Dermis microvascular lymphatic vessel endothelial cell (primary cell): ENCODE measurements at places on chromosomes 13 and 19. TPM values are rescaled to one million over a fixed set of nuclear protein-coding genes. Genes with fewer than 3 reads are reported as not detected.
A peak's percentile ranks its signal among the peaks of the same experiment; 100 is the strongest.

CASP14 gene
- not detected in 2 replicates for total RNA-seq

PRMT1 gene
- 383 and 426 TPM in 2 replicates for total RNA-seq

BRCA2 gene
- total RNA-seq = 2.3 and 5.1 TPM in 2 replicates

RANBP3 gene
- 20.0 and 29.6 TPM in 2 replicates for total RNA-seq

CEACAM6 gene
- not detected in 2 replicates for total RNA-seq

IGFL2 gene
- total RNA-seq = not detected in 2 replicates

PRTN3 gene
- not detected in 2 replicates for total RNA-seq

CFAP97D2 gene
- total RNA-seq = not detected in 2 replicates

ACP7 gene
- total RNA-seq = not detected in 2 replicates

- no peak for DNase-seq
Measured at GRCh38 chr19:44598355-44598754, 15.0 kb upstream of the IGSF23 start.

- no peak for DNase-seq
Measured at GRCh38 chr13:20799726-20800416, 26.1 kb upstream of the EEF1AKMT1 start.

GRCh38 chr19:6042776-6043726, 65.1 kb upstream of the RANBP3 start:
- no peak for DNase-seq

DNA sequence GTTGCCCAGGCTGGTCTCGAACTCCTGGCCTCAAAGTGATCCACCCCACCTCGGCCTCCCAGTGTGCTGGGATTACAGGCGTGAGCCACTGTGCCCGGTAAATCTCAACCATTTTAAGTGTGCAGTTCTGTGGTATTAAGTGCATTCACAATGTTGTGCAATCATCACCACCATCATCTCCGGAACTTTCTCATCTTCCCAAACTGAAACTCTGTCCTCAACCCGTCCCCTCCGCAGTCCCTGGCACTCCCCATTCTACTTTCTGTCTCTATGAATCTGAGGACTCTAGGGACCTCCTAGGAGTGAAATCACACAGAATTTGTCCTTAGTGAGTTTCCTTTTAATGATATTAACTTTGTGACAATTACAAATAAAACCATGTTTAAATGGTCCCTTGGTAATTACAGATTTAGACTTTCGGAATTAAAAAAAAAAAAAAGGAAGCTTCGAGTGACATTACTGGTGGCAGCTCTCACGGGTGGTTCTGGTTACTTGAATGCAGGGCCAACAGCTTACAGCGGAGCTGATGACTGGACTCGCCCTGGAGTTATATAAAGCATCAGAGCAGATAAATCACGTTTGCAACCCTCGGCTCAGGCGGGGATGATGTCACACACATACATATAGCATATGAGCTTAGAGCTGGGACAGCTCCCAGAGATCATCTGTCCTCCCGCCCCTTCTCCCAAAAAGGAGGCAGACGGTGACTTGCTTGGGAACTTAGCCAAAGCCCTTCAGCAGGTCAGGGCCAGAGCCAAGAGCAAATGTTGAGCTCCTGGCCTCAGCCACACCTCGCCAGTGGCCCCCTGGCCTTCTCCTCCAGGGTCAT, 89.8 kb downstream of the ZNF557 start:
- DNase-seq = no peak

DNA sequence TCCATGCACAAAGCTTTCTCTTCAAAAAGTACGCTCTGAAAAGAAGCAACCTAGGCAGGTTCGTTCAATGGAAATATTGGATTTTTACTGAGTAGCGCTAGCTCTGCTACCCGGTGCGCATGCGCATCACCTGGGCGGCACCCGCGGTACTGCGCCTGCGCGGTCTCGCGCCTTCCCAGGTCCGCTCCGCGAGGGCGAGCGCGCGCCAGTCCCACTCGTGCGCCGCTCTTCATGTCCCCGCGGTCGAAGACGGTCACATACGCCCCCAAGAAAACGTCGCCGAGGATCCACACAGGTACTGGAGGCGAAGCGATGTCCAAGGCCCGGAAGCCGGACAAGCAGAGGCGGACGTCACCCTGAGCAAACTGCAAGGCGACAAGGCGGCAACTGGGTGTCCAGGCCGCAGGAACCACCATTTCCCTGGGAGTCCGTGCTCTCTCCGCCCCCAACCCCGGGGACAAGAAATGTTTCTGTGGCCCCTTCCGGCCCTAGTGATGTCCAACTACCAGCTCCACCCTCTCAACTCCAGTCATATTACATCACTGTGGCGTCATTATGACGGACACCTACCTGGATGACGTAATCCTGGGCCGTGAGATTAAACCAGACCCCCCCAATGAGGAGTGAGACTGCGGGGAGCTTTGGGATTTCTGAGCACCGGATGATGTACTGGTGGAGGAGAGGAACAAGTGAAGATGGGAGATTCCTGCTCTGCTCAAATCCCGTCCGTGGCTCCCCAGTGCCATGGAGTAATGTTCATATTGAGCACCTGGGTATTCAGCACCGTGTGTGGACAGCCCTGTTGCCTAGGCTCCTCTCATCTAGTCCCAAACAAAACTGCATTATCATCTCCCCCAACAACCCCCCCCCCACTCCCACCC, 4.8 kb upstream of the KCNC3 start:
- peak; percentile 60 for DNase-seq

- DNase-seq = peak; percentile 91
Measured at GRCh38 chr13:97307882-97308624, 85.9 kb downstream of the MBNL2 start.

DNA sequence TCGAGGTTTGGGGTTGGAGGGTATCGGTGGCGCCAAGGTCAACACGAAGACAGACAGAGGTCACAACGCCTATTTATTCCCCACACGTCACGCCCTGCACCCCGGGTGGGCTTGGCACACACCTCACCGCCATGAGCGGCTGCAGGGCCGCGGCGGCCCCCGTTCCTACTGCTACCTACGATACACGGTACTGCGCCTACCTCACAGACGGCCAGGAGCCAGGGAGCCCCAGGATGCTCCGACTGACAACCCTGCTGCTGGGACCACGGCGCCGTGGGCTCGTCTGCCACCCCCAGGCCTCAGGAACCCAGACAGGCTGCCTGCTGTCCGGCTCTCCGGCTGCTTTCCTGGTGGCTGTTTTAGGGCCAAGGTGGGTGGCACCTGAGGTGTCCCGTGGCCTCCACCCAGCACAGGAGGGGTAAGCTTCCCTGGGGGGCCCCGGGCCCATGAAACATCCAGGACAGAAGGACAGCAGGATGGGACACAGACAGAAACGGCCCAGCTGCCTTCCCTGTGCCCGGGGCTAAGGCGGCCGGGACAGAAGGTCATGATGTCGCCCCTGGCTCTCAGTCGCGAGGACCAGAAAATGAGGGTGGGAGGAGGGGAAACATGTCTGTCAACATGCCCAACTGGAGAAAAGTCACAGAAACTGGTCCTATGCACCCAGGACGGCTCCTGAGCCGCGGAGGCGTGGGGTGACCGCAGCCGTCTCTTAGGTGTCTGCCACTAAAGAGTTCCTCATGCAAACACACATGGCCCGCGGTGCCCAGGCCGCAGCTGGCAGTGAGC, 15.0 kb upstream of the SLC39A3 start:
- no peak for DNase-seq

- no peak for DNase-seq
Measured at GRCh38 chr19:28905996-28906395, 307.0 kb downstream of the UQCRFS1 start.

DNA sequence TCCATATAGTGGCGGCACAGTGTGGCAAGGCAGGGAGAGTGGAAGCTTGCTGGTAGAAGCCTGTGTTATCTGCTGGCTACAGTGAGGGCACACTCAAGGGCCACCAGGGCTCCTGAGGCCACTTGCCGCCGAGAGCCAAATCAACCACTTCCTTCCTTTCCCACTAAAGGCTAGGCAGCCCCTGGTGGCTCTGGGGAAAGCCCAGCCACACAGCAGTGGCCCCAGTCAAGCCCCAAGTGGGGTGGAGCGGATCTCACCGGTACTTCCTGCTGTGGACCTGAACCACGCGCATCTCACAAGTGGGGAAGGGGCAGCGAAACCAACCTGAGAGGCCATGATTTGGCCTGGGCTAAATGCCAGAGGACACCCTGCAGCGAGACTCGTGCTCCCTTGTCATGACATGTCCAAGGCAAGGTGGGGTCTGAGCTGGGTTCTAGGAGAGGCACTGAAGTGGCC, 21.9 kb upstream of the SLC35E1 start:
- no peak for DNase-seq

DNA sequence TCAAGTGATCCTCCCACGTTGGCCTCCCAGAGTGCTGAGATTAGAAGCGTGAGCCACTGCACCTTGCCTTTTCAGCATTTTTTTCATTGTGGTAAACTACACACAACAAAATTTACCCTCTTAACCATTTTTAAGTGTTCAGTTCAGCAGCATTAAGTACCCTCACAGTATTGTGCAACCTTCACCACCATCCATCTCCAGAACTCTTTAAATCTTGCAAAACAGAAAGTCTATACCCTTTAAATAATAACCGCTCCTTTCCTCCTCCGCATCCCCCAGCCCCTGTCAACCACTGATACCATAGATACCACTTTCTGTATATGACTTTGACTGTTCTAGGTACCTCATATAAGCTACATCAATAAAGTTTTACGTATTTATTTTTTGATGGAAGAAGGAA, 20.8 kb upstream of the CASP14 start:
- no peak for DNase-seq

DNA sequence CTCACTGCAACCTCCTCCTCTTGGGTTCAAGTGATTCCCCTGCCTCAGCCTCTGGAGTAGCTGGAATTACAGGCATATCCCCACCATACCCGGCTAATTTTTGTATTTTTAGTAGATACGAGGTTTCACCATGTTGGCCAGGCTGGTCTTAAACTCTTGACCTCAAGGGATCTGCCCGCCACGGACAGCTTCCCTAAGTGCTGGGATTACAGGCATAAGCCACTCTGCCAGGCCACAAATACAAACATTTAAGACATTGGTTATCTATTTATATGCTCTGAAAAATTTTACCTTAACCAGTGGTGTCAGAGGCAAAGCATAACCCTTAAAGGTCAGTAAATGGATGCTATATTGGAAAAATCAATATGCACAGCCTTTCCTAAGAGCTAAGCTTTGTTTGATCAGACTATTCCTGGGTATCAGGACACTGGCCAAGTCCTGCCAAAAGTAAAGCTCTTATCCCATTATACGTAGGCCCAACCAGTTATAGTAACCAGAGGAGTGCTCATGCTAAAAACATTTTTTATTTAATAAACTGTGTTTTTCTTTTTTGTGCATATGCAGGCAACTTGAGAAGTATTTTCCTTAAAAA, 56.4 kb upstream of the STARD13 start:
- no peak for DNase-seq
